ACHN (cell line): ENCODE measurements at places on chromosomes 13 and 19.

GRCh38 chr19:7652061-7652641 lies 15.2 kb downstream of the STXBP2 start:
- peak; percentile 63 for DNase-seq

GRCh38 chr13:40923867-40924266 lies 95.2 kb downstream of the ELF1 start:
- no peak for DNase-seq

DNA sequence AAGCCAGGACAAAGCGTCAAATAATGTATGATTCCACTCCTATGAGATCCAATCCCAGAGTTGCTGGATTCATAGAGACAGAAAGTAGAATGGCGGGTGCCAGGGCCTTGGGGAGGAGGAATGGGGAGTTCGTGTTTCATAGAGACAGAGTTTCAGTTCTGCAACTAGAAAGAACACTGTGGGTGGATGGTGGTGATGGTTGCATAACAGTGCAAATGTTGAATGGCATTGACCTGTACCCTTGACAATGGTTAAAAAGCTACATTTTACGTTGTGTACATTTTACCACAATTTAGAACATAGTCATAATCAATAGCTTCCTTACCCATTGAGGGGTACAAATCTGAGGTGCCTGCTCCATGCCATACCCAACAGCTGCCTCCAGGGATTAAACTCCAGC lies 33.4 kb downstream of the MBD3L2B start:
- DNase-seq, result no peak

GRCh38 chr19:53555352-53555751 lies 17.4 kb downstream of the ZNF331 start:
- no peak for DNase-seq

DNA sequence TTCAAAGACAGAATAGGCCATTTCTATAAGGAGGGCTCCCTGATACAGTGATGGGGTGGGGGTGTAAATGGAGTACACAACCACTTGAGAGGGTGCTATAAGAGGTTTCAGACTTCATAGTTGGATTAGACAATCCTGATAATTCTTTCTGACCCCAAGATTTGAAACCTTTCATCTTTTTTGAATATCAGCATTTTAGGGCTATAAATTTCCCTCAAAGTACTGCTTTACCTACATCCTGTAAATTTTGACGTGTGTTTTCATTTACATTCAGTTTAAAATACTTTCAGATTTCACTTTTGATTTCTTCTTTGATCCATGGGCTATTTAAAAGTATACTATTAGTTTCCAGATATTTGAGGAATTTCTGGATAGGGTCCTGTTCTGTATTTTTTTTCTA lies 40.0 kb upstream of the SIN3B start:
- no peak for DNase-seq

DNA sequence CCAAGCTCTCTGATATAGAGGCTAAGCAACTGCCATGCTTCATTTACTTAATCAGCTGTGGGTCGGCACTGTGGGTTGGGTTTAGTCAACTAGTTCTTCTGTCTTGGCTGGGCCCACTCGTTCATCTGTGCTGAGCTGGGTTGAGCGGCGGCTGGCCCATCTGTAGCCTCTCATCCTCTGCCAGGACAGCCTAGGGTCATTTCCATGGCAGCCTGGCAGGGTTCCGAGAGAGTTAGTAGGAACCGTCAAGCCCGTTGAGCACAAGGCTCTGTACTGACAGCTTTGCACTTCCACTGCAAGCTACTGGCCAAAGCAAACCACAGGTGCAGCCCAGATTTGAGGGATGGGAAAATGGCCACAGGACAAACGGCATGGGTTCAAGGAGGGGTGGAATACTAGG lies 6.6 kb upstream of the ZNF835 start:
- DNase-seq, result no peak

GRCh38 chr19:54883228-54883627 lies 9.2 kb downstream of the FCAR start:
- DNase-seq, result no peak

DNA sequence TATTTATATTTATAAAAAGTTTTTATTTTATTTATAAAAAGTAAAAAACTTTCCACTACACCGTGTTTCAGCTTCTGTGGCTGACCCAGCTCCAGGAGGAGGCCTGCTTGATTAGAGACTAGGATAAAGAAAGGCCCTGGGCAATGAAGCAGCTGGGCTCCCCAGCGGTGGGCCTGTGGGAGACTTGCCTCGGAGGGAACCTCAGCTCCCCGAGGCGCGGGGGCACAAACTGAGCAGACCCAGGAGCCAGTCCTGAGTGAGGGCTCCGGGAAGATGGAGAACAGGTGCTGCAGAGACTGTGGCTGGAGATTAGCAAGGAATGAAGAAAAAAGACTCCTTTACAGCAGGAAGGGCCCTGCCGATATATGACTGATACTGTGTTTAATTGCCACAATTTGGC lies 63.8 kb upstream of the GJB6 start:
- no peak for DNase-seq
